ENCODE measurements at places on chromosomes 5 and 9. TPM values are rescaled to one million over a fixed set of nuclear protein-coding genes. Genes with fewer than 3 reads are reported as not detected.

DNA sequence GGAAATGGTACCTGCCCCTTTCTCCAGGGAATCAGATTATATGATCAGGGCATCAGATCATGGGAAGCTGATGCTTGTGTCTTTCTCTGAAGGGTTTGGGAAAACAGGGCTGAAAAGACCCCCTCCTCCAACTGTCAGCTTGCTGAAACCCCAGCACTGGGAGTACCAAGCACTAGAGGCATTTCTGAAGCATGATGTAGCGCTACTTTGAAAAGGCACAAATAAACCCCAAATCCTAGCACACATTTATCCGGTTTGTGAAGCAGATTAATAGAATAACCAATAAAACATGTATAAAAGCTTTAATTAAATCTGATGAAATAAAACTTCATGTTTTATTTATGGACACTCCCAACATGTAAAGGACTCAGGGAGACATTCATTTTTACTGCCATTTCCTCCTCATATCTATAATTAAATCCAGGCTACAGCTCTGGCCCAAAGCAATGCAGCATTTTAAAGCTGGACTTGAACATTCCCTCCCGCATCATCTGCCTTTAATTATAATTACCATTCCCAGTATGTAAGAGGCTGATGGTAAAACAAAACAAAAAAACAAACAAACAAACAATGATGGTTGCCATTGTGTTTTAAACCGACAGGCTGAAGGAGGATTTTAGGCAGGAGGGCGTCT lies 298.2 kb upstream of the RFX3 start:
- no peak for DNase-seq

DNA sequence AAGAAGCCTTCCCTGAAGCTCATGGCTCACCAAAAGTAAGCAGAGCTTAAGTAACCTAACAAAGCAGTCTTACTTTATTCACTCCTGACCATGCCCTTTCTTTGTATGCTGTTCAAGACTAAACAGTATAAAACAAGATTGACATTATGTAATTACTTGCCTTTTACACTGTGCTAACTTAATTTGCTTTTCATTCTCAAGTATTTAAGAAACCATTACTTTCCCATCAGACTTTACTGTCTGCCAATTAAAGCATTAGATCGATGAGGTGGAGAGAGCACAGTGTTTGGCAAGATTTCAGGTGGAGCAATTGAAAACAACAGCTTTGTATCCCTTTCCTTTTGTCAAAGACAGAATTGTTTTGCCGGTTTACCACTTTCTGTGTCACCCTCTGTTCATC lies 98.2 kb downstream of the RORB start:
- DNase-seq, result no peak

DNA sequence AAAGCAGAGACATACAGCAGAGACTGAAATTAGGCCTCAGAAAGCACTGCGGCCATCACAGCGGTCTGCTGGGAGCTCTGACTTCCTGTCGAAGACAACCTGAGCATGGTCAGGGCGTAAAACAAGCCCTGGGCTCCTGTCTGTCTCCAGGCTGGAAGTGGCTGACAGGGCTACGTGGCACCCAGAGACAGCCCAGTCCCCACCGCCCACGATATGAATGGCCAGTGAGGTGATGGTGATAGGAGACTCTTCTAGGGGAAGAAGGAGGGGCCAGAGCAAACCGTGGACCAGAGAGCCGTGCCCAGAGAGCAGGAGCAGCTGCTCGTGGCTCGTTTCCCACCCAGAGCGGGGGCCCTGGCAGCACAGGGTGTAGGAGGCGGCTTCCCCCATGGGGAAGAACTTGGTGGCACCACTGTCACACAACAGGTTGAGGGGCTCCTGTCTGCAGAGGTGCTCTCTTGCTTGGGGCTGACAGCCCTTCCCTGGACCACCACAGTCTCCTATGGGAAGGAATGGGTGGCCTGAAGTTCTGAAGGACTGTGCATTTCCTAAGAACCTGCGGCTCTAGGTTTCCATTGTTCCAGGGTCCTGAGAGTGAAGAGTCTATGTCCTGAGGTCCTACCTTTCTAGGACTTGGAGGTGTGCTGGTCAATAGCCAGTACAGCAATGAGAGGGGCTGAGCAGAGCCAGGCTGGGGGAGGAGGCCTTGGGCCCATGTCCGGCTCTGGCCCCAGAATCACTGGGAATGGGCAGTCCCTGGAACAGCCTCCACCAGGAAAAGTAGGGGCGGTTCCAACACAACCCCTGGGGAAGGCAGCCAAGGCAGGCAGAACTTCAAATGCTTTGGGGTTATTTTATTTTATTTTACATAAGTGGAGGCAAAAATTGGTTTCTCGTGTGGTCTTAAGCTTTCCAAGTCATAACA lies 56.4 kb downstream of the BARX1 start:
- DNase-seq, result no peak

DNA sequence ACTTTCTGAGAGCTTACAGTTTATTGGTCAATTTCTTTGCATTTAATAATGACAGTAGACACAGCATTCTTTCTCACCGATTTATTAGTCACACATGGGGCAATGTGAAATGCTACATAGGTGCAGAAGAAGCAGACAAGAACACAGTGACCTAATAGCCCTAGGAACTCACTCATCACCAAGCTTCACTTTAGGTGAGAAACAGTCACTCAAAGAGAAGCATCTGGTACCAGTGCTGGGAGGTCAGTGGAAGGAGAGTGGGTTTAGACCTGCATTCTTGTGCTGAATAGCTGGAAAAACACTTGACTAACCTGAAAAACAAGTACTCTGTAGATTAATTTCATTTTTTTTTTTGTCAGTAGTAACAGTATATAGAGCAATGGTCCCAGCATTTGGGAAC lies 179.6 kb downstream of the GRIA1 start:
- DNase-seq, result peak; percentile 64

DNA sequence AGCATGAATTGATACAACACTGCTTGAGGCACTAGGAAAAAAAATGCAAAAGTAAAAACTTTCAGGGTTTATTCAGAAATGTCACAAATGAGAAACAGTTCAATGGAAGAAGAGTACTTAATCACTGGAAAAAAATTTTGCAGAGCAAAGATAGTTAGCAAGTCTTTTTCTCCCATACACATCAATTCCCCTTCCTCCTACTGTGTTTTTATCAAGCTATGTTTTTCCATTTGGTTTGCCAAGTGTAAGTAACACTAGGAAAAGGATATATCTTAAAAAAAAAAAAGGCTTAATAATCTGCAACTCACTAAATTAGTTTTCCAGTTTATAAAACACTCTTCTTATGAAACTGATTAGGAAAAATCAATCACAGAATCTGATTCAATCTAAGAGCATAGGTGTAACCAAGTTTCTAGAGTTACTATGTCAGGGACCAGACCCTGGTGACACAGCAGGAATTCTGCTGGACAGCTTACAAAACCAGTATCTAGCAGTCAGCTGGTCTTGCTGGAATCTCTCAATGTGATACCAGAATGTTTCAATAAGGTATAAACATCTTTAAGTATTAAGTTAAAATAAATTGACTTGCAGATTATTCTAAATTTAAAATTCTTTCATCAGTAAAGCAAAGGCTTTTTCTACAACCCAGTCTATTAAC lies 34.7 kb downstream of the RNF145 start:
- DNase-seq, result no peak

- DNase-seq, result peak; percentile 41
Observed at GRCh38 chr9:87109231-87109631, 161.9 kb upstream of the GAS1 start.

DNA sequence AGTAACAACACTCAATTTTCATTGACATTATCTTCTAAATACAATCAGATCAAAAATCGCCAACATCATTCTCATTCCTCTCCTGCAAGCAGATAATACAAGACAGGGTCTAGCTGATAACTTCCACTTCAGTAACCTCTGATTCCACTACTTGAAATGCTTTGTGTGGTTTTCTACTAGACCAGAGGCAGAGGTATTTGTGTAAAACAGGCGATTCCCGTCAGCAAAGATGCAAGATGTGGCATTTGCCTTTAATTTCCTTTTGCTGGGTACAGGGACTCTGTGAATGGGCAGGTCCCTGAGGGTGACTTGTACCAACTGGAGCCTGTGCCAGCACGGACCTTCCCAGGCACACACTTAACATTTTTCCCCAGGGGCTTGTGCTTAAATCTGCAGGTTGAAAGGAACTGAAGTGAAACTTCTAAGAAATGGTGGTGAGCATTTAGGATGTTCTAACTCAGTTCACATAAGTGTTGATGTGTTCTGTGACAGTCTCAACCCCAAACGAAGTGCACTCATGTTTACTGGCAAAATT lies 625.5 kb upstream of the WWC1 start:
- no peak for DNase-seq

DNA sequence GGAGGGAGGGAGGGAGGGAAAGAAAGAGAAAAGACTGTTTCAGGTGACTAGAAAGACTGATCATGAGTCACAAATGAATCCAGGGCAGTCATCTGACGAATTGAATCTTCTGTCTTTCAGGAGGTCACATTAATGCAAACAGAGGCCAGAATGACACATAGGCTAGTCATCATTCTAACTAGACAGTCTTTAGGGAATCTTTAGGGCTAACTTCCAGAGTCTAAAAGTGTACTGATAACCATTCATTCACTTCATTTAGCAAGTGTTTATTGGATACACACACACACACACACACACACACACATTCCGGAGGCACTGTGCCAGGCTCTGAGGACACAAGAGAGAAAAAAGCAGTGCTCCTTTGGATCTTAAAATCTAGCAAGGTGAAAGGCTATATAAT lies 156.7 kb downstream of the EBF1 start:
- no peak for DNase-seq

DNA sequence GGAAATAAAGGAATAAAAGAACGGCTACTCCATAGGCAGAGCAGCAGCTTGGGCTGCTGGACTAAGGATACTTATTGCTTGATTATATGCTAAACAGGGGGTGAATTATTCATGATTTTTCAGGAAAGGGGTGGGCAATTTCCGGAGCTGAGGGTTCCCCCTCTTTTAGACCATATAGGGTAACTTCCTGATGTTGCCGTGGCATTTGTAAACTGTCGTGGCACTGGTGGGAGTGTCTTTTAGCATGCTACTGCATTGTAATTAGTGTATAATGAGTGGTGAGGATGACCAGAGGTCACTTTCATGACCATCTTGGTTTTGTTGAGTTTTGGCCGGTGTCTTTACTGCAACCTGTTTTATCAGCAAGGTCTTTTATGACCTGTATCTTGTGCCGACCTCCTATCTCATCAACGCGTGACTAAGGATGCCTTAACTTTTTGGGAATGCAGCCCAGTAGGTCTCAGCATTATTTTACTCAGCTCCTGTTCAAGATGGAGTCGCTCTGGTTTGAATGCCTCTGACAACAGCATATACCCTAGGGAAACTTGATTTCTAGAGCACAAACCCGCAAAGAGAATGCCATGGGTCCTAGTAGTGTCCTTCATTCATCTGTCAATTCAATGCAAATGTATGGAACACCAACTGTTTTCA lies 47.8 kb upstream of the PWWP2A start:
- no peak for DNase-seq

DNA sequence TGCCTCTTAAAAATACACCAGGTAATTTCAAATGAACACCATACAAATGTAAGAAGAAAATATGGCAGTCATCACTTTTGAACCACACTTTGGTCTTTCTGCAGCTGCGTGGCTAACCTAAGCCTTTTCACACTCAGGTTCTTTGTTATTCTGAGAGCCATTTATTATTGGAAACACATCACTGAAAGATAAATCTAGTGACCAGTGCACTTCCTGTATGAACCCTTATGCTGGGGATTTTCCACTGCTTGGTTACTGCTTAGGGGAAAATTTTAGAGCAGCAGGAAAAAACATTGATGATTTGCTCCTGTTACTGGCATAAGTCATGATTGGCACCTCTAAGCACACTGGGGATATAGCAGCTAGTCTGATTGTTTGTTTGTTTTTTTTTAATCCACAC lies 58.6 kb upstream of the RANBP3L start:
- DNase-seq, result no peak

DNA sequence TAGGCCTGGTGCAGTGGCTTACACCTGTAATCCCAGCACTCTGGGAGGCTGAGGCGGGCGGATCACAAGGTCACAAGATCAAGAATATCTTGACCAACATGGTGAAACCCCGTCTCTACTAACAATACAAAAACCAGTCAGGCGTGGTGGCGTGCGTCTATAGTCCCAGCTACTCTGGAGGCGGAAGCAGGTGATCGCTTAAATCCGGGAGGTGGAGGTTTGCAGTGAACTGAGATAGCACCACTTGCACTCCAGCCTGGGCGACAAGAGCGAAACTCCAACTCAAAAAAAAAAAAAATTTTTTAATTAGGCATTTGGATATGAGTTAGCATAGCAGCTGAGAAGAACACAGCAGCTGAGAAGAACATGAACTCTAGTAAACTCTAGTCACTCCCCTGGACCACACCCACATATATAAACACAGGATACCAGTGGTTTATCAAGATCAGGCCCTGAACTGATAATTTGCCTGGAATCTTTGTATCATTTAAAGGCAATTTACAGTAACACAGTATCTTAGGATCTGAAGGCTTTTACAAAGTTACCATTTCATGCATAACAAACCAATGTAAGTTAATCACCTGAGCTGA lies 4.6 kb upstream of the UGCG start:
- no peak for DNase-seq

DNA sequence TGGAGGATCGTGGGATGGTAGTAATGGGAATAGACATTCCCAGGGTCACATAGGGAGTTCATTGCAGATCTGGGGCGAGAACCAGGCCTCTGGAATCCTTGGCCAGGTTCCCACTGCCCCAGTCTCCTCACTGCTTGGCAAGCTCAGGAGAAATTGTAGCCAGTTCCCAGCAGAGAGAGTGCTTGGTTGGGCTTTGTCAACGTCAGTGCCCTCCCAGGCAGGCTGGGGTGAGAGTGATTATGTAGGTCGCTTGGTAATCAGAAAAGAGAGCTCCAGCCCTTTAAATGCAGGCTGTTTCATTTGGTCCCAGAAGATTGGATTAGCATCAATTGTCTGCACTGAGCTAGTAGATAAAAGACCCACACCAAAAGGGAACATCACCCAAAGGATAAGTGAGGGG lies 51.8 kb upstream of the GALNT10 start:
- DNase-seq, result peak; percentile 72

DNA sequence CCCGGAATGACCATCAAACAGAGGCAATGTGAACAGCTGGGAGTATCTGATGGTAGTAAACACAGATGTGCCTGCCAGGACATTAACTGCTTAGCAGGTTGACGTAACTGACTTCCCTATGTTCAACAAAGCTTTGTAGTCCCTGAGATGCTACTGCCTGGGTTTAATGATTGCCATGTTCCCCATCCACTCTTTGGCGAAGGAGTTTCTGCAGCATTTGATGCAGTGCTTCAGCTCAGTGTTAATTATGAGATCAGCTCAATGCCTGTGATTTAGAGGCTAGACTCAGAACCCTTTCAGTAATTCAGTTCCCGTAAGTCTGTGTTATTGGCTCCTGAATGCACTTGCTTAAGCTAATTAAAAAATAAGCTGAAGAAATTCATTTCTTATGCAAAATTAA lies 547.3 kb upstream of the ZNF608 start:
- no peak for DNase-seq

SGCD gene
- 0.79 TPM for polyA plus RNA-seq

SIGMAR1 gene
- 72.0 TPM for polyA plus RNA-seq

GCNT4 gene
- 0.54 TPM for polyA plus RNA-seq

SAP30L gene
- 35.4 TPM for polyA plus RNA-seq

SNCAIP gene
- polyA plus RNA-seq, result 3.0 TPM

SPINK6 gene
- polyA plus RNA-seq, result 0.25 TPM
